ENCODE measurements at places on chromosomes 16 and 17.

DNA sequence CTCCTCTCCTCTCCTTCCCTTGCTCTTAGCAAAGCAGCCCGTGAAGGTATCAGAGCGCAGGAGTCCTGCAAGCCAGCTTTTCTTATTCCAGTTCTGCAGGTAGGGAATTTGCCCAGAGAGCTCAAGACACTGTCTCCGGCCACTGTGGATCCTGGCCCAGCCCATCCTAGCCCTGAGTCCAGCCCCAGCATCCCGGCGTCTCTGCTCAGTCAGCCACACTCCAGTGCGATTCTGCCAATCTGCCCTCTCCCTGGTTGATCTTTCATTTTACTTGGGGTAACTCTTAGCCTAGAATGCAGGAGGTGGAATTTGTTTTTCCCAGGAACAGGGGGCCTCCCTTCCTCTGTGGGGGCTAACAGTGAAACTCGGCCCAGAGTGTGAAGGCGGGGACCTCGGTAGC, 176.9 kb upstream of the GSE1 start:
- no peak for DNase-seq

DNA sequence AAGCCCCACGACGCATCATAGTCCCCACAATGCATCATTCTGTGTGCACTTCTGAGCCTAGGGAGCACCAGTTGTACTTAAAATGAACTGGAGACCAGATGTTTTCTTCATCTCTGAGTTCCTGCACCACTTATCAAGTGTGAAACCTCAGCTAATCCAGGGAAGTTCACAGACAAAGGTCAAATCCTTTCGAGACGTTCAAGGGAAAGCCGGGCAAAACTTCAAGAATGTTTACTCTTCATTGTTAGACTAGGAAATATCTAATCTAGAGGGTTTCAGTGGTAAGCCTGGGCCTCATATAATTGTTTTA, 4.6 kb upstream of the PMP22 start:
- no peak for DNase-seq

- no peak for DNase-seq
These were observed 19.1 kb upstream of the LCMT1 start for GRCh38 chr16:25092441-25092840.

- no peak for DNase-seq
These were observed 392 bp downstream of the ZNF213 start for GRCh38 chr16:3135126-3135715.

DNA sequence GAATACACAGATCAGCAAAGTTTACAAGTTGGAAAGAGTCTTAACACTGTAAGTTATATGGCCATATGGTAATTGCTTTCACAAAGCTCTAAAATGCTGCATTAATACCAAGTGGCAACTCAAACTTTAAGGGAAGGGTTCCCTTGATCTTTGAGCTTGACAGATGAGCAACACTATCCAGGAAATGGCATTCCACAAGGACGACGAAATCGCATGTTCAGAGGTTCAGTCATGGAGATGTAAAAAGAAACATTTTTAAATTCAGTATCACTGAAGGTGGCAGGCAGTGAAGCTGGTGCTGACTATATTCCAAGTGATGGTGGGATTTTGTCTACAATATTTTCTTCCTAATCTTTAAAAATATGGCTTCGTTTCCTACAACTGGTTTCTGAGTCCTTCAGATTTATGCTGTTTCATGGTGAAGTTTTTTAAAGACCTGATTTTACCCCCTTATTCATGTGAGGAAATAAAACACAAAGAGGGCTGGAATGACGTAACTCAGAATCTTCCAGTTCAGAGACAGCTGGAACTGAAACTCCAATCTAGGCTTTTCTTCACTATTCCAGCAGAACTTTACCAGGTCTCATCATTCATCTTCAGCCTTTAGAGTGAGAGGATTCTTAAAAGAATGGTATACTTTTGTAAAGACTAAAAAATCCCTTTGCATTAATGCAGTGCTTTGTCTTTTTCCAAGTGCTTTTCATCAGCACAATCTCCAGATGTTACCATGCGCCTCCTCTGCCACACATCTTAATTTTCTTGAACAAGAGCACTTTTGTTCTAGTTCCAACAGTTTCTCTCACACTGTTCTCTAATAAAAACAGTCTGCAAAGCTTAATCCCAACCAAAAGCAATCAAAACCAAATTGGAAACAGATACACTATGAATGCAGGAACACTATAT, 20.2 kb downstream of the CHCT1 start:
- no peak for DNase-seq

DNA sequence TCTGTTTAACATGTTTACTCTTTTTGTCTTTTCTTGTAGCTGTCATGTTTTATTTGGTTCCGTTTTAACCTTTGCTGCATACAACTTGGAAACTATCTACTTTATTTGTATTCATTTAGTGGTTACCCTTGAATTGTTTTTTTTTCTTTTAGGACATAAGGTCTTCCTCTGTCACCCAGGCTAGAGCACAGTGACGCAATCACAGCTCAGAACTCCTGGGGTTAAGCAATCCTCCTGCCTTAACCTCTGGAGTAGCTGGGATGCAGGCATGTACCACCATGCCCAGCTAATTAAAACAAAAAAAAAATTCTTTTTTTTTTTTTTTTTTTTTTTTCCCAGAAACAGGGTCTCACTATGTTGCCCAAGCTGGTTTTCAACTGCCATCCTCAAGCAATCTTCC, 29.8 kb upstream of the USP43 start:
- no peak for DNase-seq
